ENCODE measurements at places on chromosomes 11 and 22.

GRCh38 chr11:32088117-32088941 lies 2.5 kb upstream of the RCN1 start:
- DNase-seq, result no peak

- DNase-seq, result peak; percentile 60
These were observed 4.4 kb downstream of the KCNJ11 start for GRCh38 chr11:17384002-17384511.

DNA sequence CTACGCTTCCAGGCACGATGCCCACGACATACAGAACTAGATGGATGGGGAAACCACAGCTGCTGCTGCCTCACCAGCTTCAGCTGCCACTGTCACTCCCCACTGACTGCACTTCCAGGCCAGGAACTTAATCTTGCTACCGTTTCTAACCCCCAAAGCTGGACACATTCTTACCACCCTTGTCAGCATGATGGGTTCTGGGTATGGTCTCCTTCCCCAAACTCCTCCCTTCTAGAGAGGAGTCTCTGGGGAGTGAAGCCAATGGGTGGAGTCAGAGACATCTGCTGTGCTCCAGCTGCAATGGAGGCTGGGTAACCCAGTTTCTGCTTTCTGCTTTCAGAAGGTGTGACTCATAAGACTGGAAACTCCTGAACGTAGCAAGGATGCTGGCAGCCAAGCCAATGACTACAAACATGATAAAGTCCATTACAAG lies 87.0 kb upstream of the THY1 start:
- DNase-seq, result no peak

DNA sequence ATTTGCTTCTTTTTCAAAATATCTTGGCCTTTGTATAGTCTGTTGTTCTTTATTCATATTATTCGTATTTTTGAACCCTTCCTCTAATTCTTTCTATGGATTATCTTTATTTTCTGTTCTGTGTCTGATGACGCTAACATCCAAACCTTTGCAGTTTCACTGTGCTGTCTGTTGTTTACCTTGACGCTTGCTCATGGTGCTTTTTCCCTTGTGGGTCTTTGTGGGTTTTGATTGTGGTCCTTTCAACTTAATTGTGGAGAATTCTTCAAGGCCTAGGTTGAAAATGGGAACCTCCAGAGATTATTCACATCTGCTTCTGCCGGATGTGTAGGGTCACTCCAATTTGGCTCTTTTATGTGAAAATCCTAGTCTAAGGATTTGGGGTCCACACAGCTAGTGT lies 34.6 kb downstream of the PARVG start:
- DNase-seq, result no peak

GRCh38 chr22:25966448-25966913 lies 202.8 kb upstream of the SEZ6L start:
- DNase-seq, result no peak

DNA sequence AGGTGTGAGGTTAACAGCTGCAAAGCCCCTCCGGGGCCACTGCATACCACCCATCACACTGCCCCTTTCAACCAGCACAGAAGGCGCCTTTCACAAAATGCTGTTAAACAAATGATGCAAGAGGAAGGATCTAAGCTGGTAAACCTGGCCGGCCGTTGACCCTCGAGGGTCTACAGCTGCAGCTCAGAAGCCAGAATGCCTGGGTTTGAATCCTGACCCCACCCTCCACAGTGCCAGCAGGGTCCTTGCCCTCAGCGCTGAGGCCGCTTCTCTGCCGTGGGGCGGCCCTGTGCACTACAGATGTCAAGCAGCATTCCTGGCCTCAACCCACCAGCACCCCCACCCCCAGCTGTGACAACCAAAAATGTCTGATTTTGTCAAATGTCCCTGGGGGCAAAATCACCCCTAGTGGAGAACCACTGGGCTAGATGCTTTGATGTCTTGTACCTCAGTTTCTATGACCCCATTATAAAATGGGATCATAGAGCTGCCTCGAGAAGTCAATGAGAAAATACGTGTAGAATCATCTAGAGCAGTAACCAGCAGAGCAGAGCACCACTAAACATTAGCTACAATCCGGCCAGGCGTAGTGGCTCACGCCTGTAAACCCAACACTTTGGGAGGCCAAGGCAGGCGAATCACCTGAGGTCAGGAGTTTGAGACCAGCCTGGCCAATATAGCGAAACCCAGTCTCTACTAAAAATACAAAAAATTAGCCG lies 77.9 kb downstream of the CELSR1 start:
- no peak for DNase-seq

DNA sequence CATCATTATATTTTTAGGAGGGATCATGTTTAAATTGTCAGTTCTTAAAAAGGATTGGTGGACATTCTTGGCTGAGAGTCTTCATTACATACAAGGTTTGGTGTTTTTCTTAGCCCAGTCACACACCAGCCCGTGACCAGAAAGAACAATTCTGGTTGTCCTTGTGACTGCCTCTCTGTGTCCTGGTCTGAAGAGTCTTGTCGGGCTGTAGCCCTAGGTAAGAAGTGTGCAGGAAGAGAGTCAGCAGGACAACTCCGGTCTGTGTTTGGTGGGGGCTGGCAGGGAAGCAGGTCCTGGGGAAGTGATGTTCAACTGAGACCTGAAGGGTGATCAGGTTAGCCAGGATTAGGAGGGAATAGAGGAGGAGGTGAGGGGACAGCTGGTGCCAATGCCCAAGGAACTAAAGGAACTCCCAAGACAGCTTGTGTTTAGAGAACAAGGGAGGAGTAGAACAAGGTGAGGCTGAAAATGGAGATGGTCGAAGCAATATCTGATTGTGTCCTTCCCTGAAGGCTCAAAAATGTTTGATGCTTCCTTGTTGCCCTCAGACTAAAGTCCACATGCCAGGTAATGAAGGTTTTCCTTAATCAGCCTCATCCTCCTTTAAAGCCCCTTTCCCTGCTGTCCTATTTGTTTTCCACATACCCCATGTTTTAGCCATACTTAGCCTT lies 65.3 kb upstream of the ADORA2A start:
- no peak for DNase-seq

DNA sequence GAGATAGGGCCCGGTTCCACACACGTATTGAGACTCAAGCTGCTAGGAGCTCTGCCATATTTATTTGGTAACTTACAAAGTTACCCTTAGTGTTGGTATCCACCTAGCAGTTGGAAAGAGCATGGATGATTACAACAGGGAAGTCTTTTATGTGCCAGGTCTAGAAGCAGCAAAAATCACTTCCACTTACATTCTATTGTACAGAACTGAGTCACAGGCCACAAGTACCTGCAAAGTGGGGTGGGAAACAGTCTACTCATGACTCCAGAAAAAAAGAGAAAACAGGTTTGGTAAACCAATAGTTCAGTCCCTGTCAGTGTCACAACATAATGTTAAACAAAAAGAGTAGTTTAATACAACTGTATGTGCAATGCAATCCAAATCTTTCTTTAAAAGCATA lies 279.6 kb upstream of the PITPNB start:
- no peak for DNase-seq

- DNase-seq, result no peak
These were observed 1.9 kb downstream of the TTC12 start for GRCh38 chr11:113316256-113316655.

GRCh38 chr11:111319296-111319695 lies 20.9 kb downstream of the POU2AF3 start:
- DNase-seq, result no peak

DNA sequence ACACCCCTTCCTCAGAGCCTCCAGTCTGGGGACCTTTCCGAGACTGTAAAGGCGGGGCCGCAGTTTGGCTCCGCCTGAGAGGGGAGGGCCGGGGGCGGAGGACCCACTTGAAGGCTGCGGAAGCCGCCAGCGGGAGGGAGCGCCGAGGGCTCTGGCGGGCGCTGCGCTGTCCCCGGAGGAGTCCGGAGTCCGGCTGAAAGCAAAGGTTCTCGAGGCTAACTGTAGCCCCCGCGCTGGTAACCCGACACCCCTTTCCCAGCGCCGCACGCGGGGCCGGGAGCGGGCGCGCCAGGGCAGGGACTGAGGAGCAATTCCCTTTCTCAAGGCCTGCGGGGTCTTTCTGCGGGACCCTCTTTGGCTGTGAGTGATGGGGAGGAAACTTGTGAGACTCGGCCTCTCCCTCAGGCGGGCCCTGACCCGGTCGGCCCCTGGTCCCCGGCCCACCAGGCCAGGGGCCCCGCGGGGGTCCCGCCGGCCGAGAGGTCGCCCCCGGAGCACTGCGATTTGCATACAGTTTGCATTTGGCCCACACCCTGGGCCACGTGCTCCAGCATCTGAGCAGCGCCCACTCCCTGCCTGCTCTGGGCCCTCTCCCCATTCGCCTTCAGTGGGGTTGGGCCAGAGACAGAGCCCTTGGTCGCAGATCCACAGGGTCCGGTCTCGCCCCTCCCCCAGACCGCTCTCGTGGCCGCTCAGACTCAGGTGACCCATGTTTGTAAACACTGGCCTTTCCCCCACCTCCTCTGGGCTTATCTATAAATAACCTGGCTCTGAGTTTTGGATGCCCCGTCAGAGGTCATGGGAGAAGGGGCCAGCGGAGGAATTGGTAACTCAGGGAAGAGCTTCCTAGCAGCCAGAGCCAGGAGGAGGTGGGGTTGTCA lies 519 bp upstream of the ART5 start:
- peak; percentile 16 for DNase-seq

All from stimulated activated CD8-positive, alpha-beta memory T cell treated with anti-CD3 and anti-CD28 coated beads, Interleukin-15, amount 100 ng/mL, for 24 hours (primary cell).